ENCODE measurements at places on chromosomes 7 and 10.

GRCh38 chr7:297611-298374, 7.8 kb downstream of the FOXL3 start:
- H3K27ac ChIP-seq, result no peak overlapping the region
- no peaks in the 10 kb centered on the region for H3K4me1 ChIP-seq
- no peak overlapping the region for H3K4me3 ChIP-seq
- H3K27me3 ChIP-seq, result peaks cover 12% of the 10 kb centered on the region

DNA sequence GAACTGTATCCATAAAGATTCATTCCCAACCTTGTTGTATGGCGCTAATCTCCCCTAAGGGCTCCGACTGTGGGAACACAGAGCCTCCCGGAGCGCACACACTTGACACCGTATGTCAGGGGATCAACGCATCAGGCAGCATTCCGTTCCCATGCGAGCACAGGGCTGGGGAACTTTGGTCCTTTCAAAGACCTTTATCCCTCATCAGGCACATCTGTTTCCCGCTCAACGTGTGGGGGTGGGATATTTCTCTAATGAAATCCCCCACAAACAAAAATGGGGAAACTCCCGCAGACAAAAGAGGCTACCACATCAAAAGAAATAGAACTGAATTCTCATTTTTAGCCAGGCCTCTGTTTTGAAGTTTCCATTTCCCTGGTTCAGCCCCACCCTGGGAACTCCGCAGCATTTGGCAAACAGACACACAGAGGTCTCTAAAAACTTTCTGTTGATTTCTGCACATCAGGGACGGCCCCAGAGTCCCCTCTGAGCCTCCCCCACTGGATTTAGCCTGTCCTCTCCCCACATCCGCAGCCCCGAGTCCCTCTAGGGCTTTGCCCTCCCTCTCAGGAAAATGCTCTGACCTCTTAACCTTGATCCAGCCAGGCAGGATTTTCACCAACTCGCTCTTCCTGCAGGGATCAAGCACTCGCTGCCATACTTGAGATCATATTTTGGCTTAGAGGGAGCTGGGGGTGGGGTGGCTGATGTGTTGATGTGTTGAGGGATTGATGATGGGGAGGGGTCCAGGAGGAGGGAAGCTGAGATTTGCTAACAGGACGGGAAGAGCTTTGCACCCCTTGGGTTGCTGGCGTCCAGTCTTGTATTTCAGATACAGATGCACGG, 6.6 kb downstream of the CPA5 start:
- H3K4me3 ChIP-seq, result no peak overlapping the region
- no peak for DNase-seq
- H3K27me3 ChIP-seq, result no peaks in the 10 kb centered on the region
- no peaks in the 10 kb centered on the region for H3K36me3 ChIP-seq

DNA sequence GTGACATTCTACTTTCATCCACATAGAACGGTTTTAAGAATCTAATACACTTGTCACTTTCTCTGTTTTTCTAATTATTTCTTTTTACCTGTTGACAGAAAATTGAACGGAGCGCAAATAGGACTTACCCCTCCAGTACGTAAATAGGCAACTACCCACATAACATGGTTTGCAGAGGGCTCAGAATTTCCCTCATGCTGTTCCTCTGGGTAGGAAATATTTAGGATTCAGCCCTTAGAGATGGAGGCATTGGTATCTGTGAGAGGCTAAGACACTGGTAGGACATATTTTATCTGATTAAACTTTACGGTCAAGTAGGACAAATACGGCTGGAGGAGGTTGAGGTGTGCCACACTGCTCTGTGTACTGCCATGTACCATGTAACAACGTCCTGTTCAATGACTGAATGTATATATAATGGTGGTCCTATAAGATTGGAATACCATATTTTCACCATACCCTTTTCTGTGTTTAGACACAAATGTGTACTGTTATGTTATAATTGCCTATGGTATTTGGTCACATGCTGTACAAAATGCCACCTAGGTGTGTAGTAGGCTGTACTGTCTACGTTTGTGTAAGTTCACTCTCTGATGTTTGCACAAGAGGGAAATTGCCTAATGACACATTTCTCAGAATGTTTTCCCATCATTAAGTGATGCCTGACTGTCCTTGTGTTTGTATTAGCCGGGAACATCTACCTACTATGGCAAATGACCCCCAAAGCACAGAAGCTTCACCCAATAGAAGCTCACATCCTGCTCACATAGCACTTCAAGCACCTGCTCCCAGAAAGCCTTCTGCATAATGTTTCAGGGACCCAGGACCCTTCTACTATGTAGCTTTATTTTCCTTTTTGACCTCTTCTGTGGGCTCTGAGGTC, 429.4 kb upstream of the AKR1E2 start:
- no peak overlapping the region for H3K27ac ChIP-seq
- no peak overlapping the region for H3K4me3 ChIP-seq
- no peaks in the 10 kb centered on the region for H3K36me3 ChIP-seq

- H3K27me3 ChIP-seq, result no peaks in the 10 kb centered on the region
- H3K36me3 ChIP-seq, result peaks cover 5% of the 10 kb centered on the region
- H3K4me3 ChIP-seq, result no peak overlapping the region
- no peak for DNase-seq
- peaks cover 7% of the 10 kb centered on the region for H3K4me1 ChIP-seq
- H3K27ac ChIP-seq, result no peak overlapping the region
These were observed 45.3 kb downstream of the RGS10 start for GRCh38 chr10:119497243-119497642.

DNA sequence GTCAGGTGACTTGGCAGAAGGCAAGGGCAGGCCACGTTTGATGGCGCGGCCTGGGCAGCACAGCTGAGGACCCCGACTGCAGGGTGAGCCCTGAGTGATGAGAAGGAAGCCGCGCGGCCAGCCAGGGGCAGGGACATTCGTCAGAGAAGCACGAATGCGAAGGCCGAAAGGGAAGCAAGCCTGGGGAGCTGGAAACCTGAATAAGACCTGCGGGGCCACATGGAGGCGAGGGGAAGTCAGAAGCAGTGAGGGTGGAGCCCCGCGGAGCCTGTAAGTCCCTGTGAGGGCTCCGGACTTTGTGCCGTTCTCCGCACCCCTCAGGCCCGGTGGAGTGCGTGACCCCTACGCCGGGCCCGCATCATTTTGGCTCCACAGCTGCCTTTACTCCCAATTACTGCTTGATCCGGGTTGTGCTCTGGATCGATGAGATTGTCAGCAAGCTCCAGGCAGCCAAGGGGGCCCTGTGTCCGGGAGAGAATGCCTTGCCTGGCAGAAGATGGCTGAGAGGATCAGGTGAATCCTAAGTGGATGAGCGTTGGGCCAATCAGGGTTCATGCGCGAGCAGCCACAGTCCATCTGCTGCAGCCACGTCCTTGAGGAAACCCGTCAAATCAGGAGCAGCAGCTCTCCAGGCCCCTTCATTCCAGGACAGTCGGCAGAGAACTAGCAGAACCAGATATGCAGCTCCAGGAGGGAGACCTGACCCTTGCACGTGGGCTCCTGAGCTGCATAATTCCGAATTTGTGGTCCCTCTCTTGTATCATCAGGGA, 293.3 kb upstream of the SHH start:
- H3K27ac ChIP-seq, result no peak overlapping the region
- H3K4me3 ChIP-seq, result no peak overlapping the region
- H3K27me3 ChIP-seq, result no peaks in the 10 kb centered on the region
- H3K4me1 ChIP-seq, result no peaks in the 10 kb centered on the region
- no peak for DNase-seq
- H3K36me3 ChIP-seq, result no peaks in the 10 kb centered on the region

- DNase-seq, result no peak
- H3K4me1 ChIP-seq, result no peaks in the 10 kb centered on the region
- H3K27me3 ChIP-seq, result no peaks in the 10 kb centered on the region
- H3K36me3 ChIP-seq, result no peaks in the 10 kb centered on the region
- no peak overlapping the region for H3K4me3 ChIP-seq
- no peak overlapping the region for H3K27ac ChIP-seq
These were observed 309.2 kb upstream of the SHH start for GRCh38 chr7:156121434-156121833.

DNA sequence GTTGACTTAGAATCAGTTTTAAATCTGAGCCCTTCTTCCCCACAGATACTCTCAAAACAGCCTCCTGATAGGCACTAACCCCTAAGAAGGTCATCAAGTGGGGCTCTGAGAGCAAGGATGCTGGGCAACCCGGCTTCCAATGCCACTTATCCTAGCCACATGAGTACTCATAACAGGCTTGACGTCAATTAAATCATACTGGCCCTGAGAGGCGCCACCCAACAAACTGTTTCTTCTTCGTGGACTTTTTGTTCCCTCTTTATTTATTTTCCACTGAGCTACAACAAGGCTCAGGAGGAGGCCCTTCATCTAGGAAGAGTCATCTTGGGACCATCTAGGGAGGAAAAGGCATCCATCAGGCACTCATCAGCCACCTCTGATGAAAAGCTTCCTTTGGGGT, 255.9 kb downstream of the KCNMA1 start:
- H3K27me3 ChIP-seq, result no peaks in the 10 kb centered on the region
- no peak overlapping the region for H3K4me3 ChIP-seq
- H3K4me1 ChIP-seq, result peaks cover 17% of the 10 kb centered on the region
- no peak for DNase-seq

GRCh38 chr7:157599491-157599890, 262.7 kb downstream of the DNAJB6 start:
- H3K36me3 ChIP-seq, result no peaks in the 10 kb centered on the region
- DNase-seq, result no peak
- H3K4me1 ChIP-seq, result no peaks in the 10 kb centered on the region
- H3K4me3 ChIP-seq, result no peak overlapping the region

- no peaks in the 10 kb centered on the region for H3K4me1 ChIP-seq
- peak; percentile 42 for DNase-seq
- H3K36me3 ChIP-seq, result peaks cover 13% of the 10 kb centered on the region
- H3K4me3 ChIP-seq, result no peak overlapping the region
These were observed 14.4 kb upstream of the WBP1L start for GRCh38 chr10:102729029-102730026.

DNA sequence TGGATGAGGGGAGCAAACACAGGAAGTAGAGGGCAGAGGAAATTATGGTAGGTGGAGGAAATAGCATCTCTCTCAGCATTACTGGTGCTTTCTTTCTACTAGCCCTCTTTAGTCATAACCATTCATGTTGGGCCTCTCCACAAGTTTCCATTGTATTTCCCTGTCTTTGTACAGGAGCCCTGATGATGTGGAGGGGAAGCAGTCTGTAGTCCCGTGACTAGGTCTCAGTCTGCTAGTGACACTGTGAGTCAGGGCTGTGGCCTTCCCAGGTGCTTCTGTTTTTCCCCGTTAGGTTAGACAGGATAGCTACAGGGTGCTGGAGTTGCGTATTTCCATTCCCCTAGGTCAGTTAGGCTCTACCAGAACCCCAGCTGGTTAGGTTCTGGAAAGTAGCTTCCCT, 82.9 kb upstream of the NAMPT start:
- H3K27me3 ChIP-seq, result no peaks in the 10 kb centered on the region
- no peaks in the 10 kb centered on the region for H3K36me3 ChIP-seq
- no peaks in the 10 kb centered on the region for H3K4me1 ChIP-seq
- H3K27ac ChIP-seq, result no peak overlapping the region
- no peak for DNase-seq

DNA sequence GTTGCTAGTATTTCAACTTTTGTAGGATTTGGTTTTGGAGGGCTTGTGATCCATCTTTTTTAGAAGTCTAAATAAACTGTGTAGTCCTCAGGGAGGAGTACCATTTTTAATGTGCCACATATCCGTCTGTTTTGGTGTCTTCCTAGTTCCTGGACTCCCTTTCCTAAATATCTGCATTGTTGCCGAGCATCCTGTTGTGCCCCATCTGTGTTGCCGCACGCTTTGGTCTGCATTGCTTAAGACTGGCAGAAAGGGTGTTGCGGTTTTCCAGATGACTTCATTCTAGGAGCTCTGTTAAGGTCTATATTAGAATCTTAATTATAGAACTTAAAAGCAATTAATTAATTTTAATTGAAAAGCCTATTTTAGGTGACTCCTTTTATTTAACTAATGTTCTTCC, 49.4 kb downstream of the RBM33 start:
- H3K27ac ChIP-seq, result no peak overlapping the region
- no peak overlapping the region for H3K4me3 ChIP-seq
- no peaks in the 10 kb centered on the region for H3K36me3 ChIP-seq
- H3K27me3 ChIP-seq, result no peaks in the 10 kb centered on the region
- H3K4me1 ChIP-seq, result no peaks in the 10 kb centered on the region

DNA sequence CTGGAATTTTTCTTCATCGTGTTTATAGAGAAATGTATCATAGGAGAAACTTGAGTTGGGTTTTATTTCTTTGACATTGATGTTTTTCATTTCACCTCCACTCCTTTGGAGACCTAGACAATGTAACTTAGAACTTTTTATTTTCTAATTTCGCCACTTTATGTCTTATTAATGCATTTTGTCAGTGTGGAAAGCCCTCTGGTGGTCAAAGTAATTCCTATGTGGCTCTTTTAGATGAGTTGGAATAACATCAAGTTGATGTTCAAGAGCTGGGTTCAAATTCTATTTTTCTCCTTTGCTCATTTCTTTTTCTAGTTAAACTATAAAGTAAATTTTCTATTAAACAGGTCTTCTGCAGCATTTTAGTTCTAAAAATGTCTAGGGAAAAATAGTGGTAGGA, 478.6 kb downstream of the LRMDA start:
- no peak overlapping the region for H3K4me3 ChIP-seq
- no peaks in the 10 kb centered on the region for H3K4me1 ChIP-seq
- H3K36me3 ChIP-seq, result no peaks in the 10 kb centered on the region
- no peak overlapping the region for H3K27ac ChIP-seq

- no peak overlapping the region for H3K27ac ChIP-seq
- no peak overlapping the region for H3K4me3 ChIP-seq
- no peaks in the 10 kb centered on the region for H3K36me3 ChIP-seq
- no peaks in the 10 kb centered on the region for H3K27me3 ChIP-seq
- peaks cover 12% of the 10 kb centered on the region for H3K4me1 ChIP-seq
- DNase-seq, result peak; percentile 49
These were observed 100.0 kb downstream of the INPP5A start for GRCh38 chr10:132637477-132638129.

- H3K4me1 ChIP-seq, result no peaks in the 10 kb centered on the region
- no peaks in the 10 kb centered on the region for H3K36me3 ChIP-seq
- H3K27me3 ChIP-seq, result no peaks in the 10 kb centered on the region
- H3K4me3 ChIP-seq, result no peak overlapping the region
- no peak for DNase-seq
These were observed 61.8 kb downstream of the RNF32 start for GRCh38 chr7:156702399-156702798.

- H3K27ac ChIP-seq, result no peak overlapping the region
- no peaks in the 10 kb centered on the region for H3K36me3 ChIP-seq
- no peak overlapping the region for H3K4me3 ChIP-seq
- DNase-seq, result no peak
- peaks cover under 1% of the 10 kb centered on the region for H3K27me3 ChIP-seq
- H3K4me1 ChIP-seq, result peaks cover 7% of the 10 kb centered on the region
These were observed 17.4 kb upstream of the CCL26 start for GRCh38 chr7:75789361-75789924.

- no peaks in the 10 kb centered on the region for H3K27me3 ChIP-seq
- H3K27ac ChIP-seq, result no peak overlapping the region
- no peaks in the 10 kb centered on the region for H3K36me3 ChIP-seq
- DNase-seq, result peak; percentile 8
These were observed 11.8 kb upstream of the TIAL1 start for GRCh38 chr10:119608316-119609155.

DNA sequence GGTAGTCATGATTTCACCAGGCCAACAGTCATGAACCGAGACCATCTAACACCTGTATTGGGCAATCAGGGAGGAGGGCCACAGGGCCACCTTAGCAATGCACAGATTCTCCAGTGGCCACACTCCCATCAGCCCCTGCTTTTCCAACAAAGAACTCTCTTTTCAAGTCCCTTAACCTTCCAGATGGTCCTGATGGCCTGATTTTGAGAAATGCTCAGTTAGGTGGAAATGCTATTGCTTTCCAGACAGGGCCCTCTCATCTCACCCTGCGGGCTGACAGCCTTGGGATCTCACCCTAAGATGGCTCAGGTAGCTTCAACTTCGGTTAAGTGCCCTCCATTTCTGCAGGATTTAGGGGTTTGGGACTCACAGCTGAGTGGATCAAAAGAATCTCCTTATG, 131.9 kb upstream of the PRR15 start:
- no peak overlapping the region for H3K27ac ChIP-seq
- no peak for DNase-seq
- H3K4me1 ChIP-seq, result no peaks in the 10 kb centered on the region
- no peaks in the 10 kb centered on the region for H3K36me3 ChIP-seq
- H3K4me3 ChIP-seq, result no peak overlapping the region

Measured in astrocyte (in vitro differentiated cells and primary cell).